ENCODE measurements at places on chromosomes 2 and 18.

GRCh38 chr2:16774980-16775898 is 109.6 kb upstream of the CYRIA start:
- no peak for DNase-seq

GRCh38 chr2:109216332-109216731 is 87.3 kb downstream of the SH3RF3 start:
- no peak for DNase-seq

DNA sequence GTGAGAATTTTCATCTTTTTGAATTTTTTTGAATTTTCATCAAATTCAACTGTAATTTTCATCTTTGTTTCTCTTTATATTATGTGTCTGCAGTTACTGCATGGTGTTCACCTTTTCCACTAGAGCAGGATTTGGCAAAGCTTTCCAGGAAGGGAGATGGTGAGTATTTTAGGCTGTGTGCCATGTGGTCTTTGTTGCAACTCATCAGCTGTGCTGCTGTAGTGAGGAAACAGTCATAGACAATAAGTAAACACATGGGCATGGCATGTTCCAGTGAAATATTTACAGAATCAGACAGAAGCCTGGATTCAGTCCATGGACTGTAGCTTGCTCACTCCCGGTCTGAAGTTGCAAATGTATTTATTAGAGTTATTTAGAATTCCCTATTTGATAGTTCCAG is 120.4 kb downstream of the DCDC2C start:
- no peak for DNase-seq

DNA sequence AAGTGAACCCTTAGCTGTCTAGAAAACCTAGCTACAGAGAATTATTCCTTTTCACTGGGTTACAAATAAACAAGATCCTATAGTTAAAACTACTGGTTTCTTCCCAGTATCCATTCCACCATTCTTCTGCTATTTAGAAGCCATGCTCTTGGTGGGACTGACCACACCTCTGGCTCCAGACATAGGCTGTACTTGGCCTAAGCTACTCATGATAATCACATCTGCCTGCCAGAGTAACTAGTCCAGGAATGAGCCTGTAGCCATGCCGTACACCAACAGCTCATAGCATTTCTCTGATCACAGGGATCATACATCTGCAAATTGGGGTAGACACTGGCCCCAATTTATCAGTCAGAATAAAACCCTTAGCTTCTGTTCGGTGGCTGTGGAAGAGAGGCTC is 33.7 kb downstream of the NABP1 start:
- no peak for DNase-seq

GRCh38 chr2:7083580-7084509 is 166.6 kb downstream of the RNF144A start:
- DNase-seq, result no peak

DNA sequence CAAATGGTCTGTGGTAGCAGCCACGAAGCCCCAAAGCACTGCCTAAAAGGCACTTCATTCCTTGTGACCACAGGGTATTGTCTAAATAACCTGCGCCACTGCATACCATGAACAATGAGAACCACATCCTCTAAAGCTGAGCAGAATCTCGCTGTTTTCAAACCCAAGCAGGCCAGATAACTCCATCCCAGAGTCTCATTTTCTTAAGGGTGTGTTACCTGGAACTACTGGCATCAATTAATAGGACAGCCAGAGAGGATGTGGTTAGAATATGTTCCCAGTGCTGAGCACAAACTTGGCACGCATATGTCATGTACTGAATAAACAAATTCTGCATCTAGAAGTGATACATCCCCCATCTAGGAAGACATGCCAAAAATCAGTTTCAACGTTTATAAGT is 13.0 kb downstream of the VPS4B start:
- no peak for DNase-seq

DNA sequence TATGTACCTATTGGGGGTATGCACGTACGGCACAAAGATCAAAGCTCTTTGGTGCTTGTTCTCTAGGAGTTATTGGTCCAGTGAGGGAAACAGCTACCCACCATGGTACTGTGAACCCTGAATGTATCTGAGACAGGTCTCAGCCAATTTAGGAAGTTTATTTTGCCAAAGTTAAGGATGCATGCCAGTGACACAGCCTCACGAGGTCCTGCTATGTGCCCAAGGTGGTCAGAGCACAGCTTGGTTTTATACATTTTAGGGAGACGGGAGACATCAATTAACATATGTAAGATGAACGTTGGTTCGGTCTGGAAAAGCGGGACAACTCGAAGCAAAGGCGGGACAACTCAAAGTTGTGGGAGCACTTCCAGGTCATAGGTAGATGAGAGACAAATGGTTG is 75.8 kb downstream of the SOWAHC start:
- DNase-seq, result no peak

GRCh38 chr2:241873081-241873802 is 3.7 kb downstream of the RTP5 start:
- no peak for DNase-seq

DNA sequence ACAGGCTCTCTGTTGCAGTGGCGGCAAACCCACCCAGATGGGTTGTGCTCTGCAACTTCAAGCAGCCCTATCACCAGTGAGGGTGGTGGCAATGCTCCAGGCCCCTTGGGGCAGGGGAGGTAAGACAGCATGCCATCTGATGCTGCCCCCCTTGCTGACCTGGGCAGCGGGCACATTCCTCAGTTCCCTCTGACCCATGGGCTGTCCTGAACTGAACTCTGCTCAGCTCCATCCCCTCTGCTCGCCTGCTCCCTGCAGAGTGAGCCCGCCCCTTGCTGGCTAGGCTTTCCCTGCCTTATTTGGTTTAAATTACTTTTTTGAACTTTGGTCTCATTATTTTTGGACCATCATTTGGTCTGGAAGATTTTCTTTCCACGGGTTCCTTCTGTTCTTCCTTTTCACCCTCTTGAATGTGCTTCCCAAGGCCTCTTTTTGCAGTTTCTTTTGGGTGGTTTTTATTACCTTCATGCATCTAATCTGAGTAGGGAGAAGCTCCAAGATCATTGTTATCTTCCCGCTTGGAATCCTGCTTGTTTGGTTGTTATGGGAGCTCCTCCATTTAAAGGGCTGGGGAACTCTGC is 565.4 kb downstream of the TNS1 start:
- DNase-seq, result no peak

DNA sequence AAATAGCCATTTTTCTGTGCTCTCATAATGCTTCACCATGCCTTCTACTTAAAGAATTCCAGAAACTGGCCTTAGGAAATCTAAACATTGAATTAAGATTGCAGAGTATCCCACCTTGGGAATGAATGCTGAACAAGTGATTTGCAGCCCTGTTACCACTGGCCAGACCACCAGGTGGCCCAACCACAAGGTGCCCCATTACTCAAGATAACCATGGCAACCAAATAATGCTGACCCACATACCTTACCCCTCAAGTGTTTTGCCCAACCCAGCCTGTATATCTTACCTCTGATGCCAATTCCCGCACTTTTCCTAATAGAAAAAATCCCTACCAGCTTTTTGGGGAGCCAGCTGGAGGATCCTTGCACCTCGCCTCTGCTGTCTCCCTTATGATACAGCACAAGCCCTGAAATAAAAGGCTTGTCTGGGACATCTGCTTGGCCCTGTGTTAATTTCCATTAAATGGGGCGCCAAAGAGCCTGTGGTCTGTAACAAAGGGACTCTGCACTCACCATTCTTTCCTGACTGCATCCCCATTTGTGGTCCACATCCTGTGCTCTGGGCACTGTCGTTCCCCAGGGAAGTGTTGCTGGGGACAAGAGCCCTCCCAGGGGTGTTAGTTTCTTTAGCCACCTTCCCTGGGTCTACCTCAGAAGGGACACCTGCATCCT is 17.3 kb upstream of the KCNF1 start:
- no peak for DNase-seq

- DNase-seq, result no peak
Observed at GRCh38 chr2:147416099-147416498, 428.7 kb upstream of the ACVR2A start.

DNA sequence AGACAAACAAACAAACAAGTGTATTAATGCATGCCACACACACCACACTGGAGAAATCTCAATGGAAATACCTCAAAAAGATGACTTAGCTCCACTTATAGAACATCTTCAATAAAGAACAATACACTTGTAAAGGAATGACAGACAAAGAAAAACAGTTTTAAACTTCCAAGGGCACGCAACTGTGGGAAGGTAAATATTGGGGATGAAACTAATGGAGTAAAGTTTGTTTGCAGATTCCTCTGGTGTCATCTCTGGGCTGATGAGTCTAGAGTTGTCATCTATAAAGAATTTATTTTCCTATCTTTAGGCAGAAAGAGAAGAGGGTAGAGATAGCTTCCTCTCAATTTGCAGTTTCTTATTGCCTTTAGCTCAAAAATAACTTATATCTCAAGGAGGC is 144.0 kb upstream of the ZC3H15 start:
- no peak for DNase-seq

- DNase-seq, result no peak
Observed at GRCh38 chr2:227783404-227784138, 30.1 kb upstream of the CCL20 start.

- DNase-seq, result no peak
Observed at GRCh38 chr2:238702276-238703052, 145.4 kb upstream of the TWIST2 start.

- DNase-seq, result no peak
Observed at GRCh38 chr2:190972213-190972612, 41.8 kb downstream of the STAT1 start.

- DNase-seq, result no peak
Observed at GRCh38 chr2:178114462-178114861, 2.2 kb downstream of the RBM45 start.

DNA sequence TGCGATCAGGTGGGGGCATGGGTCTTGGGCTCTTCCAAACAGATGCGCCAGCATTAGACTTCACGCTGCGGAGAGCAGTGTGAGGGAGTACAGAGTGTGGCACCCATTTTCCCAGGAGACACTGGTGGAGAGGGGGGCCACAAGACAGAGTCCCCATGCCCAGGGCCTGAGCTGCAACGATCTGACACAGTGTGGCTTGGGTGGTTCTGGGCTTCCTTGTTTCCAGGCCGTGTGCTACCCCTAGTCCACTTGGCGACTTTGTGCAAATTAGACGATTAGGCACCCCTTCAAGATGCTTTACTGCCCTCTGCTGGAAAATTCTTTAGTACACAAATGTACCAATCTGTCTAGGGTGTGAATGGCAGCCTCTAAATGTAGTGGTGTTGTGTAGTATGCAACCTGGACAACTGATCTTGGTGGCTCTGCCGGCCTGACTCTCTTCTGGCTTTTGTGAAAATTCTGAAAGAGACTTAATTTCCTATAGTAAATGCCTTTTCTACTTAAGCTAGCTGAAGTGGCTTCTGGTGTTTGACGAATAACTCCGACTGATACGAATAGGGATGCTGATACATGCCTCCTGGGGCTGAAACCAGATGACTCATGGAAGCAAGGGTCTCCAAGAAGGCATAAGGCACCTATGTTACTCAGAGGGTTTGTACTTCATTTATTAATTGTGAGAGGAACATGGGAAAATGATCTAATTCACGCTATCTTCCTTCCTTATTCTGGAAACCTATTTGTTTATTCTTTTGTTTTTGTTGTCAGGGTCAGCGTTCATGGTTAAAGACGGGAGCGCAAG is 92.3 kb upstream of the SMAD2 start:
- DNase-seq, result no peak

DNA sequence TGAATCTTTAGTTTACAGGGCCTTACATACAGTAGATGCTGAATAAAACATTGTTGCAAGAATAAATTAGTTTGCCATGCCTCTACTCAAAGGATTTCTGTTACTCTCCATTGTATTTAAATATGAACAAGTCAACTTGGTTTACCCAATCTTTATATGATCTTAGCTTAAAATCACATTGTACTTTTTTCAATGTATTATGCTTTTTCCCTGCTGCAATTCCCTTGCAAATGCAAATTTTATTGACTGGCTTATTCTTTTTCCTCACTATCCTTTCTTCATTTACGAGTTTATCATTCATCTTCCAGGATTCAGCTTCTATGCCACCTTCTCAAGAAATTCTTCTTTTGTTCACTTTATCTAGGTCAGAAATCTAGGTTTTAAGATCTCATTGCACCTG is 571.4 kb upstream of the ZNF804A start:
- DNase-seq, result no peak

DNA sequence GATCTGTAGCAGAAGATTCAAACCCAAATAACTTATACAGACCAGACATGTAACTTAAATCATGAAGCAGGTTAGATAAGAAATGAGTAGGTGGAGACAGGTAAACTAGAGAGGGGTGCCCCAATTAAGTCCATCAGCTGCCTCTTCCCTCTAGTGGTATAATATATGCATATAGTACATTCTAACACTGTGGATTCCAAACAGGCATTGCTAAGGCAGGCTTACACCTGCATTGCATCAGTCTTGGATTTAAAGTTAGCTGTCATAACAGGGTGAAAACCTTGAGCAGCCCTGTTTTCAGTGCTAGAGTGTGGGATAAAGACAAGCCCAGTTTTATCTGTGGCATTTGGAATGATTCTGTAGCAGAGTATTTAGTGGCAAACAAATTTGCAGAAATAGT is 63.4 kb downstream of the NYAP2 start:
- DNase-seq, result no peak

GRCh38 chr2:767440-767839 is 90.2 kb upstream of the TMEM18 start:
- no peak for DNase-seq

GRCh38 chr2:55712477-55713060 is 18.9 kb upstream of the PNPT1 start:
- no peak for DNase-seq

GRCh38 chr2:160201849-160202539 is 1.9 kb upstream of the ITGB6 start:
- DNase-seq, result no peak

- DNase-seq, result no peak
Observed at GRCh38 chr2:158187908-158188307, 86.2 kb downstream of the UPP2 start.

DNA sequence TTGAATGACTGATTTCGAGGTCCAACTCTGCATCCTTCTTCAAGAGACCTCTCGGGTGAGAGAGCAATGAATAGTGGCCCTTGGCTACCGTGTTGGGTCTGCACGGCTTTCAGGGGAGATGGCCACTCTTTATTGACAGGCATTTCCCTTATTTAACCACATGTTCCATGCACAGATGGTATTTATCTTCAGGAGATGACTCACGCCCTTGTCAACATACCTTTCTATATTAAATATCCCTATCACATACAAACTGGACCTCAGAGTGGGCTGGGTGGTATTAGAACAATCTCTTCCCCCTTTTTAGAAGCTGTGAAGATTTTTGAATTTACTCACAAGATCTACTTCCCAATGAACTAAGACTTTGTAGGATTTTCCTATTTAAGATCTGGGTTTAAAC is 109.6 kb upstream of the CDC42EP3 start:
- no peak for DNase-seq

GRCh38 chr2:126643431-126643830 is 12.5 kb upstream of the GYPC start:
- no peak for DNase-seq

DNA sequence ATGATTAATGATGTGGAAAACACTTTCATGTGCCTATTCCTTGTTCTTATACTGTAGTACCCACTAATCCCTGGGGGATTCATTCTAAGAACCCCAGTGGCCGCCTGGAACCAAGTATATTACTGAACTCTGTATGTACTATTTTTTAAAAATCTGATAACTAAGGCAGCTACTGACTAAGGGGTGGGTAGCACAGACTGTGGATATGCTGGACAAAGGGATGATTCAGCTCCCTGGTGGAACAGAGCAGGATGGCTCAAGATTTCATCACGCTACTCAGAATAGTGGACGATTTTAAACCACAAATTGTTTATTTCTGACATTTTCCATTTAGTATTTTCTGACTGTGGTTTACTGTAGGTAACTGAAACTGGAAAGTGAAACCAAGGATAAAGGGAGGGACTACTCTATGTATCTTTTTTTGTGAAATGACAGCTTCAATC is 41.8 kb upstream of the CDC42EP3 start:
- peak; percentile 92 for DNase-seq
